Activated CD4-positive, alpha-beta T cell treated with anti-CD3 and anti-CD28 coated beads, Interleukin-2, amount 50 U/mL, for 1 hour (primary cell): ENCODE measurements at places on chromosomes 11 and 22.

GRCh38 chr22:25407226-25407858, 157.1 kb upstream of the GRK3 start:
- no peak for DNase-seq

DNA sequence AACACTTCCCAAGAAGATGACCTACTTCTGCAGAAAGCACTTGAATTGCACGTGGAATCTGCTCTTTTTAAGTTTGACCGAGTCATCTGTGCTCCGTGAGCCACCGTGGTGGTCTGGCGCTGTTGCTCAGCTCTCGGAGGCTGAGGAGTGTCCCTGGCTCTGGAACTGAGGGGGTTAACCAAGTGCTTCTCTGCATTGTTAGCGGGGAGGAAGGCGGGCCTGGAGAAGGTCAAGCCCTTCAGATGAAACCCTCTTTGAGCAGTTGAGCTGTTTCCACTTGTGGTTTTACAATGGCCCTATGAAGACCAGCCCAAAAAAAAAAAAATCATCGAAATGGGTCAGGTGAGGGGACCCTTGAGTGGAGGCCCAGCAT, 286.4 kb downstream of the NTM start:
- no peak for DNase-seq

- DNase-seq: no peak
Measured at GRCh38 chr11:66857927-66858185, 992 bp downstream of the LRFN4 start.

- no peak for DNase-seq
Measured at GRCh38 chr11:9951807-9952206, 287.9 kb downstream of the SWAP70 start.

DNA sequence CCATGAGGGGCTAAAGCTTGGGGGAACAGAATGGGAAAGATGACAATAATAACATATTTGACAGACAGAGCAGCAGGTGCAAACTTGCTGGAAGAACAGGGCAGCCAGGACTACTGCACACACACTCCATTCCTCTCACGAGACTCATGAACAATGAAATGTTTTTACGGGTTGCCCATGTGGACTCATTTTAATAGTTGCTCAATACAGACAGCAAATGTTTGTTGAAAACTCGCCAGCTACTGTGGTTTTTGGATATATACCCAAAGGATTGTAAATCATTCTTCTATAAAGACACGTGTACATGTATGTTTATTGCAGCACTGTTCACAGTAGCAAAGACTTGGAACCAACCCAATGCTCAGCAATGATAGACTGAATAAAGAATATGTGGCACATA, 10.3 kb downstream of the SYT13 start:
- DNase-seq: no peak

GRCh38 chr11:133896028-133896427, 50.7 kb upstream of the SPATA19 start:
- DNase-seq: no peak

- no peak for DNase-seq
Measured at GRCh38 chr11:35624781-35625180, 6.5 kb downstream of the FJX1 start.

DNA sequence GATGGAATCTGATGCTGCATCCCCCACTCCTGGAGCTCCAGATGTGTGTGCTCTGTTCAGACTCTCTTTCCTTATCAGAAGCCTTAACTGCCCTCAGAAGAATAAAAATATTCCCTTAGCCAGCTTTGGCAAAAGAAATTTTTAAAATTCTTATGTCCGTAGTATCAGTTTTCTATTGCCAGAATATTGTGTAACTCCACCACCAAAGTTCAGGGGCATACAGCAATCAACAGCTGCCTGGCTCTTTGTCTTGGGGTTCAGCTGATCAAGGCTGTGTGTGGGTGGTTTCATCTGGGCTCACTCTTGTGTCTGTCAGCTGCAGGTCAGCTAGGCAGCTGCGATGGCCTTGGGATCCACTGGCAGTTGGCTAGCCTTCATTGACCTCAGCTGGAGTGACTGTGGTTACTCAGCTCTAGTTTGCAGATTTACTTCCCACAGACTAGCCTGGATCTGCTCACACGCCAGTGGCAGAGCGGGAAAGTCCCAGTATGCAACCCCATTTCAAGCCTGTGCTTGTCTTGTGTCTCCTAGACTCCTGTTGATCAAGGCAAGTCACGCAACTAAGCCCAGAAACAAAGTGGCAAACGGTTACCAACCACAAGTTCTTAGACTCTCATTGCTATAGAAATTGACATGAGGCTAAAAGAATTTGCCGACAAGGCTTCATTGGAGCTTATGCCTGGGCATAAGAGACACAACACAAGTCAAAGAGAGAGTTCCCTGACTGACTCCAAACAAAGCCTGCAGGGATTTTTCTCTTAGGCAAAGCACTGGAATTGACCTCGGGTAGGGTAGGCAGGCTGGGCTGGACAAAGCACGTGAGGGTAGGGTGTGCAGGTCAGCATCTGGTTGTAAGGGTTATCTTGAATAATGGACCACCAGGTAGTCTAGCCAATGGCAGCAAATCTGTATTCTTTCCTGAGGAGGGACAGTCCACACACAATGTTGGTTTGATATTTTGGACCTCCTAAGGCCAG, 7.5 kb downstream of the TMEM138 start:
- DNase-seq: no peak

- no peak for DNase-seq
Measured at GRCh38 chr11:44248109-44248508, 61.8 kb downstream of the ALX4 start.

GRCh38 chr11:127390465-127390864, 389.9 kb upstream of the KIRREL3 start:
- no peak for DNase-seq

DNA sequence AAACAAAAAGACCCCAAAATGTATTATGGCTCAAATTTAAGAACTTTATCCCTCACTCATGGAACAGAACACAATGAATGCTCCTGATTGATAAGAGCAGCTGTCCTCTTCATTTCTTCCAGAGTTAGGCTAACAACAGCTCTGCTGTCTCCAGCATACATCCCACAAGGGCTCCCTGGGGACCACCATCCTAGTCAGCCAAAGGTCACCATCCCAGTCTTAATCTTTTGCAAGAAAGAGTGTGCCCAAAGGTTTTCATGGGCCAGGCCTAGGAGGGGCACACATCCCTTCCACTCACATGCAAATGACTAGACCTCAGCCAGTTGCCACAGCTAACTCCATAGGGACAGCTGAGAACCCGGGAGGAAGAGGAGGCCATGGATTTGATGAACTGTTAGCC, 555.3 kb downstream of the BUD13 start:
- no peak for DNase-seq

DNA sequence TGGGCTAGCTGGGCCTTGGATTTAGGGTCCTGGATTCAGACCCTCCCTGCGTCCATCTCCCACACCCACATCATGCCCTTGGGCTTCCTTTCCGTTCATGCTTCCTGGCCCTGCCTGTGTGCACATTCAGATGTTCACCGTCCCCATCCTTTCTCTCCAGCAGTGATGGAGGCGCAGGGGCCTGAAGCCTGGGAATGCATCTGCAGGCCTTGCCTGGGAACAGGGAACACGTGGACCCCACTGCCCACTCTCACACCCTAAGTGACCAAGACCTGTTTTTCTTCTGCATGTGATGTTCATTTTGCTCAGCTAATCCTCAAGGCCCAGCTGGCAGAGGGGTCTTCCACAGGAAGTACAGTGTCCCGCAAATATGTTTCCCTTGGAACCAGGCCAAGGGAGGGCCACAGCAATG, 91.6 kb upstream of the PARVA start:
- DNase-seq: no peak

GRCh38 chr22:24176040-24176439, 5.2 kb upstream of the SUSD2 start:
- no peak for DNase-seq

DNA sequence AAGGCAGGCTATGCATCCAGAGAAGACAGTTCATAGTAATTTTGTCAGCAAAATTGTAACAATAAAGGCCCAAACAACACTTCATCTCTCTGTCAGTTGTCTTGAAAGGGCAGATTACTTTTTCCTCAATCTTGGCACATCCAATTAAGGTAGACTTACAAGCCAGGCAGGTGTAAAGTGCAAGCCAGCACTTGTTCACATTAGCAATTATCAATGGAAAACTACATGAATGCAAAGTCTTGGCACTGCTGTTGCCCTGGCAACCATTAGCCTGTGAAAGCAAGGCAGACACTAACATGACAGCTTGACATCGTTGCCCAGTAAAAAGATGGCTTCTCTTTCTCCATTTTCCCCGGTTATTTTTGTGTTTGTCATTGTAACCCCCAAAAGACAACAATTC, 677.2 kb upstream of the TENM4 start:
- no peak for DNase-seq

DNA sequence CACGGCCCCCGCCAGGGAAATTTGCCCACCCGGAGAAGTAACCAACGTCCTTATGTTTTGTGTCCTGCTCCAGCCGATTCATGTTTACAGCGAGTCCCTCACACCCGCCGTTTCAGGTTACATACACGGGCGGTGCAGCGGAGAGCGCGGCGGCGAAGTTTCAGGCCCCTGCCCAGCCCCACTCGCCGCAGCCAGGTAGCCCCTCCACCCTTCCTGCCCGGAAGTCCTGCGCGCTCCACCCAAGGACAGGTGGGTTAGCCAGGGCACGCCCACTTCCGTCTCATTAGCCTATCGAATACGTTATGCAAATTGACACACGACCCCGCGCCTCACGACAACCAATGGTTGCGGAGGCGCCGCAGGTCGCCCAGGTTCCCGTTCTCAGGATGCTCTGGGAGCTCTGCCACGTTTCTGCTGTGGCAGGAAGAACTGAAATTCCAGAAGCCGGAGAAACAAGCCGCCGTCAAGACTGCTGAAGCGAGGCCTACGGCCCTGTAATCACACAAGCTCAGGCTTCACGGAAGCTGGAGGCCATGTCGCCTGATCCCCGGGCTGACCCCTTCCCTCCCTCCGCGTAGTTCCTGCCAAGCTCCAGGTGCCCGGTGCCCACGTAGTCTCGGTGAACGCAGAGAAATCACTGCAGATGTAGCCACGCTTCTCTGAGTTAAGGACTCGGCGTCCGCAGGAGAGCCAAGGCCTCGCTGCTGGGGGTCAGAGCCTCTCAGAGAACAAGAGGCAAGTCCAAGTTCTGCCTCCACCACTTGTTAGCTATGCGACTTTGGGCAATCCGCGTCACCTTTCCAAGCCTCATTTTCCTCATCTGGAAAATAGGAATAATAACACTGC, 22.4 kb upstream of the MYH9 start:
- DNase-seq: peak; percentile 63

DNA sequence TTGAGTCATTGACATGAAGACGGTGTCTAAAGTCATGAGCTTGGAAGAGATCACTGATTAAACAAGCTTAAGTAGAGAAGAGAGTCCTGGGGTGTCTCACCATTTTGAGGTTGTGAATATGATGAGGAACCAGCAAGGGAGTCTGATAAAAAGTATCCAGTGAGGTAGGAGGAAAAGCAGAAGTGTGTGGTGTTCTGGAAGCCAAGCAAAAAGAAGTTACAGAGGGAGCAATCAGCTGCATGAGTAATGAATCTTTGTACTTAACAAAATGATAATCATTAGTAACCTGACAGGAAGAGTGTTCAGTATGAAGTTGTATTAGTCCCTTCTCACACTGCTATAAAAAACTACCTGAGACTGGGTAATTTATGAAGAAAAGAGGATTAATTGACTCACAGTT, 131.3 kb downstream of the C11orf87 start:
- no peak for DNase-seq

DNA sequence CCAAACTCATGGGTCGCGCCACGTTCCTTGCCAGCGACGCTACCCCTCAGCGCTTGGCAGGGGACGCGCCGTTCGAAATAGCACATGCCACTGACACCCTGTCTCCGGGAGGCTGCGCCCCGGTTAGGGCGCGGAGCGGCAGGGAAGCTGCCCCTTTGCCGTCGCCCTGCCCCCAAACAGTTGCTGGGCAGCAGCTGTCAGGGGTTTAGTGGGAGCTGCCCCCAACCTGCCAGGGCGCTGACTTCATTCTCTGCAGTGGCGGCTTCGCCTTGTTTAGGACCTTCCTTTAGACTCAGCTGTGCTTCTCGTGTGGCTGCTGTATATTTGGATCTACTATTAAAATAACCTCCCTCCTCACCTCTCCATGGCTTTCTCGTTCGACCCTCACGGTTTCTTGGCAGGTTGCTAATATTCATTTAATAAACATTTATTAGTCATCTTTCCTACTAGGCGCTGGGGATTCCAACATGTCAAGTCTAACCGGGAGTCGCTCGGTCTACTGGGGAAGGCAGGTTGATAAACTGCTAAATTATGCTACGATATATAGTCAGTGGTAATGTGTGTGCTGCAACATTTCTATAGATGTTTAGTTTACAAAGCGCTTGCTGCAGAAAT, 782 bp downstream of the TMEM109 start:
- DNase-seq: peak; percentile 28

GRCh38 chr22:46116491-46116958, 33.8 kb upstream of the PPARA start:
- peak; percentile 83 for DNase-seq

DNA sequence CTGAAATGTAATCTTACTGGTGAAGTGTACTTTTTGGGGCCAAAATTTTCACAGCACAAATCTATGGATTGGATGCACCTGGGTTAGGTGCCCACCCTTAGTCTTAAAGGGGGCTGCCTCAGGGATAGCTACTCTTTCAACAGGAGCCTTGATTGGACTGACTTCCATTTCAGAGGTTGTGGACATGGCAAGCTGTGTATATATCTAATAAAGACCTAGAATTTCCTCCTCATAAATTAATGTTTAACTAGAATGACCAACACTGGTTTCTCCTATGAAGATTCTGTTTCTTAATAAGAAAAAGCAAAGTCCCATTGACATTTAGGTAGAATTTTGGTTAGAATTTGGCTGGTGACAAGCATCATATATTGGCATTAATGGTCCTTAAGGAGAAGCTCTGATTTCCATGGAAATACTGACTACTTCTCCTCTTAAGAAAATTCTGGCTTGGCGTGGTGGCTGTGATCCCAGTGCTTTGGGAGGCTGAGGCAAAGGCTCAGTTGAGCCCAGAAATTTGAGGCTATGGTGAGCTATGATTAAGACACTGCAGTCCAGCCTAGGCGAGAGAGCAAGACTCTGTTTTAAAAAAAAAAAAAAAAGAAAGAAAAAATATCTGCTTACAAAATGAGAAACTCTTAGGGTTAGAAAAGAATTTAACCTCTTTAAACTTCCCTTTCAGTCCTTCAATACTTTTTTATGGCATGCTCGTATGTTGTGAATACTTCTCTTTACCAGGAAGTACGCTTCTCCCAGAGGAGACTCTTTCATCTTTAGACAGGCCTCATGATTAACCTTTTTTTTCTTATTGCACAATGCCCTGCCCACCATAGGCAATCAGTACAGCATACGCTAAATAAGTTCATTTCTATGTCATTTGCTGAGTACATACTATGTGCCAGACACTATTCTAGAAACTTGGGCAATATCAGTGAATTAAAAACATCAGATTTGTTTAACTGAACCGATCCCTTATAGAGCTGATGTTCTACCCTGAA, 77.2 kb downstream of the PRR5L start:
- DNase-seq: no peak

- DNase-seq: no peak
Measured at GRCh38 chr11:68028802-68029545, 1.5 kb upstream of the NDUFS8 start.

DNA sequence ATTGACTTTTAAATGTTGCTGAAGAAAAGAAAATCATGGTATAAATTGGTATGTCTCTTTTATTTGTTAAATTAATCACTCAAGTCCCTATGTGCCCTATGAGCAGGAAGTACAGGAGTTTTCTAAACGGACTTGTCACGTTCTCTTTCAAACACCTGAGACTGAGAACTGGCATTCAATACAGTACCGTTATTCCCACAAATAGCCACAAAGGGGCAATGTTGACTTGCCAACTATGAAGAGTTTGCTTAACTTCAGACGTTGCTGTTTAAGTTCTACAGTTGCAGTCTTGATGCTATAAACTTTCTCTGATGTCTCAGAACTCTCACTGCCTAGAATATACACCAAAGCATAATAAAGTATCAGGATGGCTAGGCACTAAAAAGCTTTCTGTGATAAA, 7.6 kb downstream of the OR56A1 start:
- DNase-seq: no peak
